ENCODE measurements at places on chromosomes 3 and 15. TPM values are rescaled to one million over a fixed set of nuclear protein-coding genes. Genes with fewer than 3 reads are reported as not detected.

OR5K2 gene
- not detected for total RNA-seq

UBXN7 gene
- total RNA-seq: 58.1 TPM

SRGAP3 gene
- total RNA-seq: 3.5 TPM

PGBD4 gene
- total RNA-seq: 2.0 TPM

FANCD2OS gene
- not detected for total RNA-seq

SMCO1 gene
- total RNA-seq: not detected

KIF15 gene
- total RNA-seq: 41.0 TPM

- DNase-seq: no peak
Observed at GRCh38 chr15:66484539-66485112, 12.9 kb downstream of the SNAPC5 start.

- DNase-seq: no peak
Observed at GRCh38 chr3:157233923-157234322, 74.0 kb upstream of the CCNL1 start.

DNA sequence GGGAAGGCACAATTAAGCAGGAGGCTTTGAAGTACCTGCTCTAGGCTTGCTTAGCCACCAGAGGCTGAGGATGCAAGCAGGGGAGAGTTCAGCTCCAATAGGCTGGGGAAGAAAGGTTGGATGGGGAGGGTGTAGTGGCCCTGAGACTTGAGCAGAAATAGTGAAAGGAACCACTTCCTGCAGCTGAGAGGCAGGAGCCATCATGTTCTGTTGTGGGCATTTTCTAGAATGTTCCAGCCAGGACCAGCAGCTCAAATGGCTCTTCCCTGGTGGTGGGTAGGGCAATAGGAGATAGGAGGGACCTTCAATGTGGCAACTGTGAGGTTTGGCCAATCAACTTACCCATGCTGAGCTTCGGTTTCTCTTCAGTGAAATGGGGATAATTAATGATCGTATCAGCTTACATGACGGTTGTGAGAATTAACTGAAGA, 79.1 kb upstream of the CGNL1 start:
- no peak for DNase-seq

- DNase-seq: no peak
Observed at GRCh38 chr15:26945046-26945445, 25.9 kb upstream of the GABRG3 start.

- DNase-seq: no peak
Observed at GRCh38 chr3:86234506-86235254, 756.3 kb downstream of the VGLL3 start.

DNA sequence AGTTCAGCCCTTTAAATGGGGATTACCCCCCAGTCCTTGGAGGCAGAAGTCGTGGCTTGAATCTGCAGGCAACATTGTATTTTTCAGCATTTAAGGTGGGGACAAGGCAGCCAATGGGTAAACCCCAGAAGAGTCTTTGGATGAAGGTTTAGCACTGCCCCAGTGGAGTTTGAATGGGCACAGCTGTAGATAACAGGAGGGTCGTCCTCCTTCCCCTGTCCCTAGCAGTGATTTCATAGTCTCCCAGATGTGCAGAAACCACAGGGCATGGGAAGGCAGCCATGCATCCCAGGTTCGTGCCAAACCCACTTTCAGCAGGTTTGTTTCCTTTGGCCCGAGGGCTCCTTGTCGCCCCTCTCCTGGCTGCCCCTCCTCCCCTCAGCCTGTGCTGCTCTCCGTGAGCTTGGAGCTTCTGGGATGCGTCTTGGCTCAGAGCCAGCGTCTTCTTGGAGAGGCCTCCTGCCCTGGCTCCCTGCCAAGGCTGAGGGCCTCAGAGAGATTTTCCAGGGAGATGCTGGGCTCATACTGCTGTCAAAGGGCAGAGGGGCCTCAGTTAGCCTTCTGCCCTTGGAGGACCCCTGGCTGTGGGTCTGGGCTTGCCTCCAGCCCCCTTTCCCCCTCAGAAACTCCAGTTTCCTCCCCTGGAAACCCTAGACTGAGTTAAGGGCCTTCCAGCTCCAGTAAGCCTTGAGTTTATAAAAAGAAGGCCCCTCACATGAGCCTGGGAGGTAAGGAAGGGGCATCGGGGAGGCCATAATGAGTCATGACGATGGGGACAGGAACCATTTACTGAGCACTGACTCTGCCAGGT, 48.9 kb upstream of the POLG start:
- no peak for DNase-seq

DNA sequence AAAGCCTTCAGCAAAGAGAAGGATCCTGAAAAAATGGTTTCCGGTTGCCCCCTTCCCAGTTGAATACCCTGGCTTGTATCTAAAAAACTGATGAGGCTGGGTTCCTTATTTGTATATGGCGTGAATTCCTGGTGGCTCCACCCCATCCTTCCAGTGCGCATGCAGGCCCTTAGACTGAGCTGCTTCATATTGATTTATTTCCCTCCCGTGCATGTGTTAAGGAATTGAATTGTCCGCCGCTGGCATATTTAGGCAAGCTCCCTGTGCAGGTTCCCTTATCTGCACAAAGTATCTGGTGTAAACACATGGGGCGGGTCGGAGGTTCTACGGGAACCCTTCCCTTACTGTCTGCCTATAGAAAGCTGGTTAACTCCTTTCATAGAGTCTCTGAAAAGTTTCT, 362.4 kb downstream of the FEZF2 start:
- no peak for DNase-seq

GRCh38 chr3:194142156-194142910, 6.4 kb downstream of the HES1 start:
- no peak for DNase-seq

- no peak for DNase-seq
Observed at GRCh38 chr3:151777880-151778279, 36.0 kb upstream of the AADAC start.

DNA sequence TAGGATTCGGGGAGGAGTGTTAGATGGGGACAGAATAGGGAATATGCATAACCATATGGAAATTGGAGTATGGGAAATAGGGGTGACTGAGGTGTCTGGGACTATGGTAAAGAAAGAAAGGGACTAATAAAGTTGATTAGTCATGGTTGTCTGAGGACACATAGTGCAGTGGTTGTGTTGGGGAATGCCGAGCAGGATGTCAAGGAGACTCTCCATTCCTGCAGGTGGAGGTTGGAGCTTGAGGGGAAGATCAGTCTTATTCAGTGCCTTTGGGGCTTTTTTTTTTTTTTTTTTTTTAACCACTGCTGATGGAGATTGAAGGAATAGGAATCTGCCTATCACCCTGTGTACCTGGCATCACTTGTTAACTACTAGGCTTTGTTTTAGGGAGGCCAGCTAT, 10.8 kb downstream of the NMD3 start:
- no peak for DNase-seq

DNA sequence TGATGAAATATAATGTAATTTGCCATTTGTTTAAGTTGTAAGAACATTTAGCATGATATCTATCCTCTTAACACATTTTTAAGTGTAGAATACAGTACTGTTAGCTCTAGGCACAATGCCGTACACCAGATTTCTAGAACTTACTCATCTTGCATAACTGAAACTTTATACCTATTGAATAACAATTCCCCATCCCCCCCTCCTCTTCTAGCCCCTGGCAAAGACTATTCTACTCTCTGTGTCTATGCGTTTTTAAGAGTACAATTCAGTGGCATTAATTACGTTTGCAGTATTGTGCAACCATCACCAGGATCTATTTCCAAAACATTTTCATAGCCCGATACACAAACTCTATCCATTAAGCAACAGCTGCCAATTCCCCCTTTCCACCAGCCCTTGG, 261.7 kb downstream of the PLOD2 start:
- DNase-seq: no peak

DNA sequence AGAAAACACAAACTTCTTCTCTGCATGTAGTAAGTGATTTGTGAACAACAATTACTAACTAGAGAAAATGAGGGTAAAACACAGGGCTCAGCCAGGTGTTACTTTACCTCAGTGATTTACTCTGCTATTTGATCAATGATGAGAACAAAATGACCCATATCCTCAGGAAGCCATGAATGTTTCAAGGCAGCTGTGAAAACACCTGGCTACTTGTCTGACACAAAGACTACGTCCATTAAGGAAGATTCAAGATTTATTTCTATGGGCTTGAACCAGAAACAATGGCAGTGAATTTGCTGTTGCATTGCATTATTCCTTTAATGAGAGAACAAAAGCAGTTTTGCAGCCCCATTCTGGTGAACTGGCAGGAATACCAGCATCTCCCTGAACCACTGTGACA, 374.6 kb upstream of the ARL6 start:
- no peak for DNase-seq

DNA sequence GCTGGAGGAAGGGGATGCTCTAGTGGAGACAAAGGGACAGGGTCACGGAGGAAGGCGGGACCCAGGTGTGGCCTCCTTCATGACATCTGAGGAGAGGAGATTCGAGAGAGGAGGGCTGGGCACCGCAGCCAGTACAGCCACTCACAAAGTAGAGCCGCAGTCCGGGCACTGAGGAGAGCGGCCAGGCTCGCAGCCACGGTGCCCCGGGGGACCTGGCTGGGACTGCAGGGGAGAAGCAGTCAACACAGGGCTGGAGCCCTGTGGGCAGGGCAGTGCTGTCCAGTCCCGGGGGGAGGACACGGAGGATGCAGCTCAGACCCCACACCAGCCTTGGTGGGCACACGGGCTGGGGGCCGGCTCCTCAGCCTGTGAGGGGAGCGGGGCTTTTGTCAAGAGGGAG, 40.3 kb downstream of the HMCES start:
- no peak for DNase-seq

DNA sequence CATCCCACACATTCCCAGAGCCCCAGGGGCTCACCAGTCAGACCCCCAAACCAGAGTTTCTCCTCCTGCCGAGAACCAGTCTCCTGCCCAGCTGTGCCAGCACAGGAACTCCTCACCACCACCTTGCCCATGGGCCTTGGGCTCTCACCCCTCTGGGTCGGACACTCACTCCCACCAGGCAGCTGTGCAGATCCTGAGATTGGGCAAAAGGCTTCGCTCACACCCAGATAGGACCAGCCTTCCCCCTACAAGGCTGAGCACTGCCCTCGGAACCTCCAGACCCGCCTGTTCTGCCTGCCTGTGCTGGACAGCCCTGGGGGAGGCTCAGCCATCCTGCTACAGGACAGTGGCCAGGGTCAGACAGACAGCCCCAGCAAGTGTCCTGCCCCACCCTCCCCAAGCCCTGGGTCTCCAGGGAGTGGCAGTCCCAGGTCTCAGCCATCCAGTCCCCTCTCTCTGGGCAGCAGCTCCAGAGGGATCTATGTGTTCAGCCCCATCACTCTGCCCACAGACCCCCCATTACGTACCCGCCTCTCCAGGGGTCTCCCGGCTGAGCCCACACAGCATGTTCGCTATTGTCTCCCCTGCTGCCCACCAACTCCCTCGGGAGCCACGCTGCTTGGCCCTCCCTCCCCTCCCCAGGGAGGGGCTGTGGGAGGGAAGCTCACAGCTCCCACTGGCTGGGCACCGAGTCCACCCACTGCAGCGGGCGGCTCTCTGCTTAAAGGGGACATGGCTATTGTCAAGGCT, at the start of gene GRIP2:
Gene GRIP2 (minus strand): TSS at position 601 of the 750 bp plus-strand sequence. CDS start 34 bp downstream, at position 567.
- no peak for DNase-seq

- no peak for DNase-seq
Observed at GRCh38 chr15:87633525-87633924, 623.0 kb downstream of the NTRK3 start.

DNA sequence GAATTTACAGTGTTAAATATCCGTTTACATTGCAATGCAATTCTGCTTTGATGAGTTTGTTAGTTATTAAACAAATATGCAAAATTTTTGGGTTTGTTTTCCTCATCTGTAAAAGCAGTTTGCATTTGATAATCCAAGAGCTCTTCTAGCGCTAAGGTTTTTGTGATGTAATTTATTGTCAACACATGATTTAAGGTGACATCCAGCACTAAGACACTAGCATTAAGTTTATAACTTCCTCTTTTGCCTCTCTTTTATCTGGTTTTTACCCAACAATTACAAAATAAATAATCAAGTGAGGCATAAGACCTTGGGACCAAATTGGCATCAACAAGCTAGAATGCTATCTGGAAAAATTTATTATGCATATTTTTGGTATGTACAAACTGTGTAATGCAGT, 969 bp upstream of the DNAJC19 start:
- DNase-seq: no peak

DNA sequence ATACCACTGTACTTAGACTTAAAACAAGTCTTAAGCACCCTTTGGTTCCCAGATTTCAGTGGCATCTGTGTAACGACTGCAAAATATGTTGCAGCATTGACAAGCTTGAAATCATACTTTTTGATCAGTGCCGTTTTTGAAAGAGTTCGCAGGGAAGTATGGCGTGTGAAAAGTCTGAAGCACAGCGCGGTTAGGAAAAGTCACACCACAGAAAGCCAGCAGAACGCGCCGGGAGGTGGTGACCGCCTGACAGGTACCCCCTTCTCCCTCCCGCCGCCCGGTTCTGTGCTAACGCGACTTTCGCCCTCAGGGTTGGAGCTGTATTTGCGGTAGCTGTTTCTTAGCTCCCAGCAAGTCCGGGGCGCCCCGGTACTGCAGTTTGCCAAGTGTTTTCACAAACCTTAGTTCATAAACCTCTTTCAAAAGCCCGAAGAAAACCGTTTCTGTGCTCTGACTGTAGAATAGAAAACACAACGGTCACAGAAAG, 481 bp upstream of the CRYBG3 start:
- peak; percentile 63 for DNase-seq

- DNase-seq: no peak
Observed at GRCh38 chr15:100559330-100559729, 30.6 kb upstream of the CERS3 start.

DNA sequence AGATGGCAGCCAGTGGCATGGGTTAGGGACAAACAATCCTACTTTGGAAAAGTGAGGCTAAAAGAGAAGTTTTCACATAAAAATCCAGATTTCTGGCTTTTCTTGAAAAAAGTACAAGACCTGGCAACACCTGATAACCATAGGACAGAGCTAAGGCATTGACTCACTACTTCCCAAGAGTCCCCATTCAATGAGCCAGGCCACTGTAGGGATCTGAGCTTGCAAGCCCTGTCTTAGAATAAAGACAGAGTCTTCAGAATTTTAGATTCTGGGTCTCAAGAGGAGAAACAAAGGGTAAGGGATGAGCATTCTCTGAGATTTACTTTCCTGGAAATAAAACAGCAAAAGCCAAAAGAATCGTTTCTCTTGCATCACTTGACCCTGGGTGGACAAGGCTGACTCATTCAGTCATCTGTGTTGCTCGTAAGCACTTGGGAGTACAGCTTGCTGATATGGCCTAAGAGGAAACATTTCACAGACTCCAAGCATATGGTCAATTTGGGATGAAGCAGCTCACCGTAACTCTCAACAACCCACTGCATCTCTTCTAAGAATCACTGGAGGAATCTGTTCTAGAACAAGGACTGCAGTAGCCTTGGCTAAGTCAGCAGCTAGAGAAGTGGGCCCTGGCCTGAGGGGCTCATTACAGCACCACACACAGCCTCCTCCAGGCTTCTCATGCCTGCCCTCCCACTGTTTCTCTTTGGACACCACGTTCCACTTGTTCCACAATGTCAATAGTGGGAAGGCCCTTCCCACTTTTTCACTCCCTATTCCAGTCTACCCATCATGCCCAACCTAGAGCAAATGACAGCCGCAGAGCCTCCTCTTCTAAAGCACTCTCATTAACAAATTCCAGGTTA, 86.2 kb downstream of the RFTN1 start:
- no peak for DNase-seq

- no peak for DNase-seq
Observed at GRCh38 chr3:116873142-116873541, 163.6 kb downstream of the TUSC7 start.

Data from activated CD4-positive, alpha-beta memory T cell treated with anti-CD3 and anti-CD28 coated beads for 36 hours (primary cell).